PC-9 (cell line): ENCODE measurements at places on chromosomes 1 and 21. TPM values are rescaled to one million over a fixed set of nuclear protein-coding genes. Genes with fewer than 3 reads are reported as not detected.

DNA sequence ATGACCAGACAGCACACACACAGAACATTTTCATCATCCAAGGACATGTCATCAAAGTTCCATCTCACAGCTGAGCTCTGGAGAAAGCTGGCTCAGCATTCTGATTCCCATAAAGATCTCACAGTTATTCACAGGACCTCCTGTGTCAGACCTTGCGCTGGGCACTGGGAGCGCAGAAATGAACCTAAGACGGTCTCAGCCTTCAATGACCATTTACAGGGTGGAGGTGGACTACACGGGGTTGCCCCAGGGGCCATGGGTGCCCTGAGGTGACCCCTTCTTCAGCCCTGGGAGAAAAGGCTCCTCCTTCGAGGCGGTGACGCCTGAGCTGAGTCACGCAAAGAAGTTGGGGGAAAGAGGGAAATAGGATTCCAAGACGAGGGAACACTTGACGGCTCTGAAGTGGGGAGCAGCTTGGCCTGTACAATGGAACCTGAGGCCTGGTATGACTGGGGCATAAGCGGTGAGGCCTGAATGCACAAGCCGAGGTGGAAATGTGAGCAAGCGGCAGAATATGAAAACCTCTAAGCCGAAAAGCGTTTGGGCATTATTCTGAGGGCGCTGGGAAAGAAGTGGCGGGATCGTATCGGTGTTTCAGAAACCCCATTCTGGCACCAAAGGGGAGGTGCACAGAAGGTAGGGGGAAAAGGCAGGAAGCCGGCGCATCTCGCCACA, 797 bp downstream of the CC2D1B start:
- DNase-seq: peak; percentile 78

GRCh38 chr1:185139246-185139645, 17.5 kb downstream of the TRMT1L start:
- DNase-seq: no peak

GRCh38 chr1:154219541-154219940, 1.2 kb upstream of the UBAP2L start:
- DNase-seq: no peak

GRCh38 chr1:195899762-195900352, 708.4 kb downstream of the KCNT2 start:
- DNase-seq: no peak

GRCh38 chr1:92969517-92969916, 8.3 kb upstream of the DIPK1A start:
- DNase-seq: no peak

- DNase-seq: peak; percentile 38
These were observed 5.8 kb downstream of the C21orf58 start for GRCh38 chr21:46317710-46318463.

- DNase-seq: no peak
These were observed at the start of gene LRRC7 for GRCh38 chr1:69567652-69568420. LRRC7 (plus strand) TSS chr1:69567922; CDS start chr1:69568640, 718 bp downstream.

GRCh38 chr1:234561319-234561718, 48.7 kb downstream of the IRF2BP2 start:
- no peak for DNase-seq

DNA sequence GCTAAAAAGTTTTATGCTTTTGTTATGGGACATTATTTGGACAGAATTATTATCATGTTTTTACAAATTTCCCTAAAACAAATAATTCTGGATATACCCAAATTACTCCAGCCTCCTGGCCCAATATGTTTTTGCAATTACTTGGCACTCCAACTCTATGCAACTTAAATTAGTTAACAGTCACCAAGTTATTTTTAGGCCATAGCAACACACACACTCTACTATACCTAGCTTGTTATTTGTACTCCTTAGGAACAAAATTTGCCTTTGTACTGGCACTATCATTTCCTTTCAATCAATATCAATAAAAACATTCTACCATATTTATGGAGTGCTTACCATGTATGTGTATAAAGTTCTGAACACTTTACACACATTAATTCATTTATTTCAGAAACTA, 7.7 kb downstream of the DUSP10 start:
- no peak for DNase-seq

Gene WDR64
- total RNA-seq: not detected in 2 replicates
